AG10803 (cell line): ENCODE measurements at places on chromosomes 11 and 22.

GRCh38 chr11:124898263-124898680, 607 bp upstream of the ROBO4 start:
- DNase-seq = peak; percentile 91

- no peak for DNase-seq
Observed at GRCh38 chr11:111363985-111364384, 15.1 kb downstream of the POU2AF1 start.

GRCh38 chr11:115919341-115920091, 415.3 kb upstream of the CADM1 start:
- DNase-seq = no peak

- no peak for DNase-seq
Observed at GRCh38 chr11:134670247-134670782, 258.3 kb upstream of the B3GAT1 start.

DNA sequence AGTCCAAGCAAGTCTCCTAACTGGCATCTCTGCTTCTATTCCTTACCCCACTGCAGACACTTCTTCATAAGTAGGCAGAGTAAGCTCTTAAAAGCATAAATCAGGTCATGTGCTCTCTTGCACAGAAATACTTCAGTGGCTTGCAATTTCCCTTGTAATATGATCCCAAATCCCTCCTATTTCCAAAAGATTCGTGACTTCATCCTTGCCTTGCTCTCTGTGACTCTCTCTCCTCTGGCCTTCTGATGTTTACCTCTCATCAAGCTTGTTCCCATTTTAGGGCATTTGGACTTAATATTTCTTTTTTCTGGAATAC, 37.4 kb upstream of the NCR3LG1 start:
- peak; percentile 78 for DNase-seq

GRCh38 chr11:112255067-112255720, 5.5 kb downstream of the PLET1 start:
- peak; percentile 61 for DNase-seq

GRCh38 chr22:48188231-48188721, 1425.8 kb downstream of the TBC1D22A start:
- DNase-seq = no peak

DNA sequence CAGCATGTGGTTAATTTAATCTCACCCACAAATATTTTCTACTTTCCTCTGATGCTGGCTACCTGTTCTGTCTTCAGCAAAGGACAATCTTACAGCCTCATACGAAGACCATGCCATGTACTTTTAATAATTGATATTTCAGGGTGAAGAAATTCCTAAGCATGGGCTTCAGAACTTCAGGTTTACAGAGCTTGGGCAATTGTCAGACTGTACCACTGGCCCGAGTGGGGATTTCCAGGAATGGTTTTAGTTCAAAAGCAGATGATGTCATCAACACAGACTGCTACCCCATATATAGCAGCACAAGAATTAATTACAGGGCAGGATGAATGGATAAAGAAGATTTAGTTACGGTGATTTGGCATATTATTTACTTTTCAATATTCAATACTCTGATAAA, 171.8 kb downstream of the ETS1 start:
- no peak for DNase-seq

DNA sequence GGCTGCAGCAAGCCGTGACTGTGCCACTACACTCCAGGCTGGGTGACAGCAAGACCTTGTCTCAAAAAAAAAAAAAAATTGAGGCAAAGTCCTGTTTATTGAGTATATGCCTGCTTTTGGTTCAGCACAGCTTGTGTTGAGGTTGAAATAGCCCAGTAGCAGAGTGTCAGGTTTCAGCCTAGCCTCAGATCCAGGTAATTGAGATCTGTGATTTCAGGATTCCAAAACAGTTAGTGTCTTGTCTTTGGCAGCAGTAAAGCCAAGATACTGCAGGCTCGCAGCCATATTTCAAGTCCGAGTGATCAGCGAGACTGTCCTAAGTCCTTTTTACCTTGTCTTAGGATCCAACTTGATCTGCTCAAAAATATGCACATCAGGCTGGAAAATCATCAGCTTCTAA, 27.0 kb downstream of the CUL5 start:
- no peak for DNase-seq

- DNase-seq = no peak
Observed at GRCh38 chr11:80900265-80900664, 1459.4 kb upstream of the TENM4 start.

- DNase-seq = no peak
Observed at GRCh38 chr22:44606126-44606525, 95.9 kb upstream of the PRR5 start.

GRCh38 chr22:49298834-49299750, 528.6 kb downstream of the BRD1 start:
- no peak for DNase-seq

GRCh38 chr11:126265811-126266210, 2.9 kb downstream of the SRPRA start:
- DNase-seq = no peak

DNA sequence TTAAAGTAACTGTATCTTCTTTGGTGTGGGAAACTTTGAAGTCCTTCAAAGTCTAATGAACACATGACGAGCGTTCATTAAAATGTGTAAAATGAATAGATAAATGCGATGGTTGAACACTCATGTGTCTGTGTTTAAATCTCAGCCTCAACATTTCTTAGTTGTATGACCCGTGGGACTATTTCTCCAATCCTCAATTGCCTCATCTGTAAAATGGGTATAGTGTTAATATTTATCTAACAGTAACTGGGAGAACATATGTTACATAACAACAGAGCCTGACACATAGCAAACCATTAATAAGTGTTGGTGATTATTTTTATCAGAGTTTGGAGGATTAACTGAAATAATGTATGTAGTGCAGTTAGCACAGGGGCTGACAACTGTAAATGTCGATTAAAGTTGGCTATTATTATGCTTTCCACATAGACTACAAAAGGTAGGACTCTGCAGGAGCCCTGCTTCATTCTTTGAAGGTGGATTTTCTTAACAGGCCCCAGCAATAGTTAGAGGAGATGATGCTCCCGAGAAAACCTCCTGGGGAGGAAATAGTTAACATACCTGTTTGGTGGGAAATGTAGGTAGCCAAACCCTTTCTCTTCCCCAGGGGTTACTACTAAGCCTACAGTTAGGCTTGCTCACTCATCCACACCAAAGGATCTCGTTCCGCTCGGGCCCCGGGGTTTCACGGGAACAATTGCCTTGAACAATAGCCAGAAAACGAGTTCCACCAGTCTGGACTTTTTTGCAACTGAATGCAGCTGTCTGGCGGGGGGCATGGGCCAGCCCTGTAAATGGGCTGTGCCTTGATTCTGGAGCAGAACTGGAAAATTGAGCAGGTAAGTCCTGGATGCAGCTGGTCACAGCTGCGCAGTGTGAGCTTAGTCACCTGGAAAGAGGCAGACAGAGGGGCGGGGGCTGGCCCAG, 133.4 kb downstream of the DBX1 start:
- DNase-seq = no peak

DNA sequence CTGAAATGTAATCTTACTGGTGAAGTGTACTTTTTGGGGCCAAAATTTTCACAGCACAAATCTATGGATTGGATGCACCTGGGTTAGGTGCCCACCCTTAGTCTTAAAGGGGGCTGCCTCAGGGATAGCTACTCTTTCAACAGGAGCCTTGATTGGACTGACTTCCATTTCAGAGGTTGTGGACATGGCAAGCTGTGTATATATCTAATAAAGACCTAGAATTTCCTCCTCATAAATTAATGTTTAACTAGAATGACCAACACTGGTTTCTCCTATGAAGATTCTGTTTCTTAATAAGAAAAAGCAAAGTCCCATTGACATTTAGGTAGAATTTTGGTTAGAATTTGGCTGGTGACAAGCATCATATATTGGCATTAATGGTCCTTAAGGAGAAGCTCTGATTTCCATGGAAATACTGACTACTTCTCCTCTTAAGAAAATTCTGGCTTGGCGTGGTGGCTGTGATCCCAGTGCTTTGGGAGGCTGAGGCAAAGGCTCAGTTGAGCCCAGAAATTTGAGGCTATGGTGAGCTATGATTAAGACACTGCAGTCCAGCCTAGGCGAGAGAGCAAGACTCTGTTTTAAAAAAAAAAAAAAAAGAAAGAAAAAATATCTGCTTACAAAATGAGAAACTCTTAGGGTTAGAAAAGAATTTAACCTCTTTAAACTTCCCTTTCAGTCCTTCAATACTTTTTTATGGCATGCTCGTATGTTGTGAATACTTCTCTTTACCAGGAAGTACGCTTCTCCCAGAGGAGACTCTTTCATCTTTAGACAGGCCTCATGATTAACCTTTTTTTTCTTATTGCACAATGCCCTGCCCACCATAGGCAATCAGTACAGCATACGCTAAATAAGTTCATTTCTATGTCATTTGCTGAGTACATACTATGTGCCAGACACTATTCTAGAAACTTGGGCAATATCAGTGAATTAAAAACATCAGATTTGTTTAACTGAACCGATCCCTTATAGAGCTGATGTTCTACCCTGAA, 77.2 kb downstream of the PRR5L start:
- no peak for DNase-seq

DNA sequence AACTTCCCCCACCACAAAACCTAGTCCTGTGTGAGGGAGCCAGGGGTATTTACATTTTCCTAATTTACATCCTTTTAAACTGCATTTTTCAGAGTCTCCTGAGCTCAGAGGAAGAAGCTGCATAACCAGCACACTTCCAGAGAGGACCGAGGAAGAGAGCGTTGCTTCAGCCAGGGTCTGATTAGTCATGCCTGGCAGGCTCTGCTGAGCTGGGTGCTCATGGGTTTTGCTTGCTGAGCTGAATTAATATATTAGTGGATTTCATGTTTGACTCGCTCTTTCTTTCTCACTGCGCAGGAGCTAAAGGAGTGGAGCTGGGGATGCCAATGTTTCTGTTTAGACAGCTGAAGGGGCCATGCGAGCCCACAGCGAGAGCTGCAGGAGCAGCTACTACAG, 539.3 kb upstream of the B3GAT1 start:
- peak; percentile 73 for DNase-seq

DNA sequence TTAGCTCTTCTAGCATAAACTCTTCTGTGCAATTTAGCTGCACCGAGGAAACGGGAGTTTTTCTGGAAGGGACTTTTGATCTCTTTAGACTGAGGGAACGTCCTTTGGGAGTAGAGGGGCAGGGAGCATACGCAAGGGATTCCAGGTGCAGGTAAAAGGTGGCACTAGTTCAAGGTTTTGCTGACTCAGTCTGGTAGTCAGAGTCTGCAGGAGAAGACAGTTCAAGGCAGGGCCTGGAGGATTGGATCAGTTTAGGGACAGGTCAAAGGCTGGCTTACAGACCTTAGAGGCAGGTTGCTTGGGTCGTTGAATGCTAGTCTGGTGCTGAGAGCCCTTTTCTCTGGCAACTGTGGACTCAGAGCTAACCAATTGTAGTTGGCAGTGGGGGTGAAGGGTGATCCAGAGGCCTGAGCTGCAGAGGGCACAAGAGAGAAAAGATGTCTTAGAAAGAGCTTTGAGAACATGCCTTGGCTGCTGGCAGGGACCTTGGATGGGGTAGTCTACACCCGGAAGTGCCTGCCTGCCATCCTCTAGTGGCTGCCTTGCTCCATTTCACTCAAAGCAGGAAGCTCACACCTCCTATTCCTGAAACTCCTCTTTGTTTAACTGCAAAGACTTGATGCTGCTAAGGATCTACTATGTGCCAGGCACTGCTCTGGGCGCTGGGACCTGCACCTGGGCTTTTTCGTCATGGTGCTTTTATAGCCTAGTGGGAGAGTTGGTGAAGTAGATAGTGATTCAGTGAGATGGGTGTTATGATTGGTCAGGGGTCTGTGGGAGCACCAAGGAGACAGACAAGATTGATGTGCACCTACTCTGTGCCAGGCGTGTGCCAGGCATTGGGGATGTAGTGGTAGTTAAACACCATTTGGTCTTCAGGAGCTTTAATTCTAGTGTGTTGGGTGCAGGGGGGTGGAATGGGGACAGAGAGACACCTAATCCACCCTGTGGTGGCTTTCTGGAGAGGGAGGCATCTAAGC, 17.1 kb downstream of the MIAT start:
- DNase-seq = no peak
